ENCODE measurements at places on chromosomes 5 and 9.

DNA sequence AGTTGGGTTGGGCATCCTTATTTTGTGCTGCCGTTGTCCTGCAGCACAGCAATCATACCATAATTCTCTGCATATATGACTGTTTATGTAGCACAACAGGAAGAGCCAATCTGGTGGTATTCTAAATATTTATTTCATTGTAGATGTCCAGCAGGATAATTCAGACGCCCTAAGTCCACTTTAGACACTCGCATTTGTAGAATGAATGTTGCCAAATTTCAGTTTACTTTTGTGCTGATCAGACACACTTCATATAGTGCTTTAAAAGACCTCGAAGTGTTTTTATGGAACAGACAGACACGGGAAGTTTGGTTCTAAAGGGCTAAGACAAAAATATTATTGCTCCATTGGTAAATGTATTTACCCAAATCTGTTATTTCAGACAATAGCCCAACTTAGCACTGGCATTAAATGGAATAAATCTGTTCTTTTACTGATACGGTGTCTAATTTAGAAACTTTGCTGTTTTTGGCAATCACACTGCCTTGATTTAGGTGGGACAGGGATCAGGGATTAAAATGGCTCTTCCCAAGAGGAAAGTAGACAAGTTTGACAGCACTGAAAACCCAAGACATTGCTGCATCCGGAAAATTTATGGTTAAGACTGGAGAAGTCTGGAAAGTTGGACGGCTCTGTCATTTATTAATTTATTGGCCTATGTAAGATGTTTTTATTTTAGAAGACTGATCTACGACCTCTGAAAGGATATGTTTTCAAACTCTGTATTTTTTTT is 35.3 kb downstream of the PRDM6 start:
- no peak for DNase-seq

- DNase-seq: no peak
Measured at GRCh38 chr9:121383715-121384114, 13.7 kb upstream of the STOM start.

GRCh38 chr5:113117543-113118115 is 141.0 kb downstream of the DCP2 start:
- DNase-seq: no peak

DNA sequence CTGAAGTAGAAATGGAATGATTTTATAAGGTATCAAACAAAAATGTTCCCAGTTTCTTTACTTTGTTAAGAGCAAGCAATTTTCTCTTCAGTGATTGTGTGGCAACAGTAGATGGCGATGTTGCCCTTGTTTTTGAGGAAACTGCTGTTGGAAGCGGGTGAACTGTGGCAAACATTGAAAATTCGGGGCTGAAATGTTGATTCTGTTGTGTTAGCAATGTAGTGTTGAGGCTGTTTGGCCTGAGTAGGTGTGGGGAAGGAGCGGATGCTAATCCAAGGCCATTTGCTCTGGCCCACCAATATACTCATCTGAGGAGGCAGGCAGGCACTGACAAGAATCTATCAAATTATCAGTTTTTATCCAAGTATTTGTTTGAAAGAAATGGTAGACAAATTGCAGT is 129.8 kb downstream of the SLC12A2 start:
- DNase-seq: peak; percentile 67

DNA sequence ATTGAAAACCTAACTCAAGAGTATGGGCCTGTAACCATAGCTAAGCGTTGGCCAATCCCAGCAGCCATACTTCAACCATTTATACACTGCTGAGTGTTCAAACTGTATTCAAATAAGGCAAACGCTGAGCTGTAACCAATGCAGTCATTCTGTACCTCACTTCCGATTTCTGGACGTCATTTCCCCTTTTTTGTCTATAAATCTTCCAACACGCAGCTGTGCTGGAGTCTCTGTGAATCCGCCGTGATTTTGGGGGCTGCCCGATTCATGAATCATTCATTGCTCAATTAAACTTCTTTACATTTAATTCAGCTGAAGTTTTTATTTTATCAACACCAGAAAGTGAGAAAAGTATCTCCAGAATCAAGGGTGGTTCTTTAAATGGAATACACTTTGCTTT is 31.7 kb downstream of the MTX3 start:
- no peak for DNase-seq

- DNase-seq: no peak
Measured at GRCh38 chr9:127644943-127645342, 32.9 kb downstream of the STXBP1 start.

All from smooth muscle cell of the brain vasculature (primary cell).